CD8-positive, alpha-beta memory T cell (primary cell): ENCODE measurements at places on chromosomes 2 and 18.

DNA sequence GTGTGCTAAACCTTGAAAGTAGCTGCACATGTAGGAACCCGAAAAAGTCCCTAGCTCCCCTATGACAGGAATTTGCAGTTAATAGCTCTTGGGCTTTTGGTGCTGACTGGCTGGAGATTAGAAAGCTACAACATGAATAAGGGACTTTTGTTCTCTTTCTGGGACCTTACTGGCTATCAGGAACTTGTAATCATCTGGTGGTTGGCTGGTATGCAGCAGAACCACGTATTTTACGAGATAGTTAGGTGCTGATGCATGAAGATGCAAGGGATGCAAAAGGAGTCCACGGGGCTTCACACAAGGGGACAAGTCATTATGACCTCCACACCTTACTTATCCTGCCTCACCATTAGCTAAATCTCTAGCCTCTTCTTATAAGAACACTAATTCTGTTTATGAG, 190.2 kb upstream of the NRXN1 start:
- DNase-seq, result no peak

DNA sequence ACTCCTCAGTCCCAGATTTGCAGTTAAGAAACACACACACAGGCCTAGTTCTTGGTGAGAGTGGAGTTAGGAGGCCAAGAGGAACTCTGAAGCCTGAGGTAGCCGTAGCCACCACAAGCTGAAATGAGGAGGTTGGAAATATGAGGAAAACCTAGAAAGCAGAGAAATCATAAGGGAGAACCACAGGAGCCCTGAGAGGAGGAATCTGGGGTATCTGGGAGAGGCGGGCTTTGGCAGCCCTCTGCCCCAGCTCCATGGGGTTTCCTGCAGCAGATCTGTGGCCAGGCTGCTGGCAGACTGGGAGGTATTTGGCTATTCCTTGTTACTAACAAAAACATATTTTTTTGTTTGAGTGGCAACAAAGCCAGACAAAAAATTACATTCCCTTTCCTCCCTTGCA, 11.0 kb downstream of the SOX11 start:
- no peak for DNase-seq

- DNase-seq, result peak; percentile 7
Observed at GRCh38 chr18:25727281-25727985, 363.0 kb downstream of the SS18 start.

DNA sequence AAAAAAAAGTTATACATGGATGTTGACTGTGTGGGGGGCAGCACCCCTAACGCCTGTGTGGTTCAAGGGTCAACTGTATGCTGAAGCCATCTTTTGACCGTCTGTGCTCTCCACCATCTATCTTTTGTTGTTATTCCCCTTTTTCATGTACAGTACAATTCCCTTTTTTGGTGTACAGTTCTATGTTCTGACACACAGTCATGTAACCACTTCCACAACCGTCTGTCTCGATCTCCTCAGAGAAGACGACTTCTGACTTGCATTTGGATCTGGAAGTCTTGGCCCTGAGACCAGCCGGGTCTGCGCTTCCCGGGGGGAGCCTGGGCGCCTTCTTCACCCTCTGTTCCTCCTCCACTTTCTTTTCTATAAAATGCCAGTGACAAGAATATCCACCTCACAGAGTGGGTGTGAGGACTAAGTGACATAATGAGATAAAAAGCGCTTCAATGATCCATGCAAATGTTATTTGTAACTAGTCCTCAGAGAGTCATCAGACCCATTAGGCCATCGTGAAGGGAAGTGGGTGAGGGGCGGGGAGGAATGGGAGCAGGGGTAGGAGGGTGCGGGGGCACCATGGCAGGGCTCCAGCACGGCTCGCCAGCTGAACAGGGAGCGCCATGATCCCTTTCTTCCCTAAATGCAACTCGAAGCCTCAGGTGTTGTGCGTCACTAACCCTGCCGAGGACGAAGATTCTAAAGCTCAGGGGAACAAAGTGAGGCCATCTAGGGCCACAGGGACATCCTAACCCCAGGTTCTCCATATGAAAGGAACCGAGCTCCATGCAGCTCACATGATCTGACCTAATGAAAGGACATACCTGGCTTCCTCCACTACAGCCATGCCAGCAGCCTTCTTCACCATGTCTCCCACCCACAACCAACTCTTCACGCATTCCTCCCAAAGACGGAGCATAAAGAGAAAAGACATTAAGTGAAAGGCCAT, 16.6 kb downstream of the ADCY3 start:
- DNase-seq, result no peak

- DNase-seq, result no peak
Observed at GRCh38 chr18:75496151-75496550, 68.6 kb upstream of the SMIM21 start.

DNA sequence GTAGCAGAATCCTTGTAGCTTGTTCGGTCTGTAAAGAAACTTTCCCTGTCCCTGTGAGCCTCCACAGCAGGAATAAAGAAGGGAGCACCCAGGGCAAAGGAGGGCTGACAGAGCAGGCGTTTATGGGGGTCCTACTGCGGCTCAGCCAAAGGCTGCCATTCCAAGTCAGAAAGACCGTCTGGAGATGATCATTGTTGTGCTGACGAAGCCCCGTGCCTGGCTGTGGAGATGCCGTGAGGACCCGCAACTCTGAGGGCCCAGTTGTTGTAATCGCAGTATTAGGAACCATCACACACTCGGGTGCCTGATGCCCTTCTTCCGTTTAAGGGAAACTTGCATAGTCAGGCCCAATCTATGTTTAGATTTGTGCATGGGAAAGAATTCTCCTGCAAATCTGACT, 16.9 kb upstream of the VWA3B start:
- DNase-seq, result no peak

DNA sequence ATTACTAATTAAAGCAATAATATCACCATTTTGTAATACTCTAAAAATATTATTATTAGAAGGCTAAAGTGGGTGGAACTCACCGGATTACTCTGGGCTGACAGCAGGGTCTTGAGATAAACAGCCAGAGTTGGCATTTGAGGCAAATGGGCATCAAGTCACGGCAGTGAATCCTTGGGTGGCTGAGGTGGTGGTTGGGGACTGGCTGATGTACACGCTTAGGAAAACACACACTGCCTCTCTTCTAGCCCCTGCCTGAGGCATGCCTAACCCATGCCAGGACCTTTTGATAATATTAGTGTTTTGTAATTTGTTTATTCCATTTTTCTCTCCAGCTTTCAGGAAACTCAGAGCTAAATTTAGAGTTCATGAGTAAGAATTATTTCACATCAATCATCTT, 76.8 kb downstream of the ACKR3 start:
- no peak for DNase-seq

DNA sequence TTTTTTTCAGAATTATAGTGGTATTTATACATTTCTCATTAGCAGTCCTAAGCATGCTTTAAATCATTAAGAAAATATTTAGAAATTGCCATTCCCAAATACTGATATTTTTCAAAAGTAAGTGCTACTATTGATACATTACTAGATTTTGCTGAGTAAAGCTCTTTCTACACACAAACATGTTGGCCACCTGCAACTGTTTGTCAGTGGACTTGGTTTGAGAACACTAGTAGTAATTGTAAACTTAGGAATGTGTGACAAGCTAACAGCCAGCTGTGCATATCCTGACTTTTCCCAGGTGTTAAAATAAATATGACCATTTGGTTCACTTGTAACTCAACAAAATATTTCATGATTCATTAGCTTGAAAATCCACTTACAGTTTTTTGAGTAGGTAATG, 103.1 kb downstream of the MSTN start:
- DNase-seq, result no peak

- DNase-seq, result no peak
Observed at GRCh38 chr18:12119358-12119757, 25.7 kb downstream of the ANKRD62 start.

- DNase-seq, result no peak
Observed at GRCh38 chr2:213237787-213238186, 46.5 kb upstream of the SPAG16 start.

DNA sequence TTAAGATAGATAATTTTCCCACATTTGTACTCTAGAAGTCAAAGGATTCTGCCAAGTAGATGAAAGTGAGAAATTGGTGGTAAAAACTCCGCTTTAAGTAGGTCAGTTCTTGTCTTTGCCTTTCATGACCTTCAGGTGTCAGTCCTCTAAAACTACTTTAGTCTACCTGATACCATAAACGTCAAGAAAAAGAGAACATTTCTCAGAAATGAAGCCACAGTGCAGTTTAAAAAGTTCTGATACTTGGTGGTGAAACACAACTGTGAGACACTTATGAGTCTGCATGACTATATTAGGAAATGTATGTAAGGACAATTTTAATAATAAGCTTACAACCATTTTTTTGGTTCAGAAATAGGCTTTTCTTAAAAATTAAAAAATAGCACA, 583.3 kb downstream of the SATB2 start:
- no peak for DNase-seq

- DNase-seq, result no peak
Observed at GRCh38 chr2:102114851-102115497, 27.6 kb upstream of the IL1R1 start.

DNA sequence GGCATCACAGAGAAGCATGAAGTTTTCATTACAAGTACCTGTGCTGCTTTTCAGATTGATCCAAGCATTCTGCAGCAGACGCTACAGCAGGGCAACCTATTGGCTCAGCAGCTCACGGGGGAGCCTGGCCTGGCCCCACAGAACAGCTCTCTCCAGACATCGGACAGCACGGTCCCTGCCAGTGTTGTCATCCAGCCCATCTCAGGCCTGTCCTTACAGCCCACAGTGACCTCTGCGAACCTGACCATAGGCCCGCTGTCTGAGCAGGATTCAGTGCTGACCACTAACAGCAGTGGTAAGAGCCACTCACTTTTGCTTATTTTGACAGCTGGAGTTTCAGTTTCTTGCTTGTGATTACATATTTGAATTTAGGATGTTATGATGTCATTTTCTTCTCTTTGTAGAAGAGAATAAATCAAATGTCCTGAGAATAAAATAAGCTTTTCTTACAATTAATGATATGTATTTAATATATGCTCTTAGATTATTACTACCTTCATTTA, 104.9 kb downstream of the ZNF236 start:
- no peak for DNase-seq

GRCh38 chr18:3153107-3153704, 66.6 kb downstream of the MYOM1 start:
- DNase-seq, result no peak

- DNase-seq, result no peak
Observed at GRCh38 chr18:29418136-29418535, 1241.2 kb upstream of the CDH2 start.

- DNase-seq, result no peak
Observed at GRCh38 chr18:63315131-63315662, 4.4 kb downstream of the BCL2 start.

- DNase-seq, result no peak
Observed at GRCh38 chr2:98088261-98088660, 1.3 kb downstream of the VWA3B start.

GRCh38 chr18:49739275-49739674, 74.1 kb downstream of the ACAA2 start:
- no peak for DNase-seq

GRCh38 chr2:17858064-17858463, 20.4 kb upstream of the KCNS3 start:
- no peak for DNase-seq

DNA sequence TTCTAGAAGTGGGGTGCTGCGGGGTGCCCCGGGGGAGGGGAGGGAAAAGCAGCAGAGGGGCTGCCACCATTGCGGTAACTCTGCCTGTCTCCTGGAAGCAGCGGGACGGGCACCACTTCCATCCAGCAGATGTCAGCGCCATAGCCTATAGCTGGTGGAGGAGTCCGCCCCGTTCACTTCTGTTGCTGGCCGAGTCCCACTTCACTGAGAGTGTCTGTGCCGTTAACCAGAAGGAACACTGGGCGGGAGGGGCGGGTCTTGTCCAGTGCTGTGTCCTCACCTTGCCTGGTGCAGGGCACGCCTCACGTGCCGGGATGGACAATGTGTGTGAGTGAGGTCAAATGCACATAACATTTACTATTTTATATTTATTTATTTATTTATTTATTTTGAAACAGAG, 19.3 kb upstream of the ODC1 start:
- DNase-seq, result no peak

DNA sequence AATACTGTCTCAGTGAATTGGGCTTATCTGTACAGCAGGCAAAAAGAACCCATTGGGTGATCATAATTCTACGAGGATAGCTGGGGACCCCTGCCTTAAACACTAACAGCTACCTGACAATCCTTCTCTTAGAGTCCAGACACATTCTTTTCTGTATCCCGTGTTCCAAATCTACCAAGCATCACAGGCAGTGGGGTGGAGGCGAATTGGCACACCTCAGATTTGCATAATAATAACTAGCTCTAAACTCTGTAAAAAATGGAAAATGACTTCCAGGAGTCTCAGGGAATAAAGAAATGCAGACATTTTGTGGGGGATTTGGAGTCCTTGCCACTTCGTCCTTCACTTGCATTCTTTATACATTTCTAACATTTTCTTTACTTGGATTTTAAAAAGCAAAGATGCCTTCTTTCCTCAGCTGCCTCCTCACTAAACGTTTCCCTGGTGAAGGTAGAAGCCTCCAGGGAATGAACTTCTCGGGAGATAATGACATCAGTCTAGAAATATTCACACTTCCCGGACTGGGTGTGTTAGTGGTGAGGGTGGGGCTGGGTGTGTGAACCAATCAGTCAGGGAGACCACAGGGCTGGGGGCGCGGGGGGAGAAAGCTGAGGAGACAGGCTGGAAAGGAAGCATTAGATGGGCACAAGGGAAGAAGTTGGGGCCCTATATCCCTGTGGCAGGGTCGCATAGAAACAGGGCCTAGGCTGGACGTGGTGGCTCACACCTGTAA, 59.1 kb upstream of the BOD1L2 start:
- no peak for DNase-seq

DNA sequence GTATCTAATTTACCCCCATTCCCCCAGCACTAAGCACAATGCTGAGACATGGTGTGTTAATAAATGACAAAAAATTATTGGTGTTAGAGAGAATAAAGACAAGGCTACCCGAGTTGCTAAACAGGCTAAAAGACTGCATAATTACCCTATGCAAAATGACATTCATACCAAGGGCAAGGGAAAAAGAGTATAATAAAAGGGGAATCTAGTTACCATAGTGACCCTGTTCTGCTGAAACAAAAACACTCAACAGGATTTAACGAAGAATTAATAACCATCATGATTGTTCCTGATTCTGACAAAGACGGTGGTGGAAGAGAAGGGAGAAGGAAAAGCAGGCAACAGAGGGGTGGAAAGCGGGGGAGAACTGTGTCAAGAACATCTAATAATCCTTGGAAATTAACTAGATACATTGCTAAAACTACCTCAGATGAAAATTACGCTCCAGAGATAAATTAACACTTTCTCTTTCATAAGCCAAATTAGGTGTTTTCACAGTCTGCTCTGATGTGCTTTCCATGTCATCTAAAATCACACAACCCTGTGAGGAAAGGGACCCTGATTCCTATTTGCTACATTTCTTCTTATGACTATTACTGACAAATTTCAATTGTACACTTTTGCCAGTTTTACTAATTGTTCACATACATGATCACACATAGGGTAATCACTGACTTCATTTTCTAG, 25.5 kb downstream of the TTR start:
- DNase-seq, result no peak

GRCh38 chr2:231679908-231680284, 28.4 kb upstream of the PTMA start:
- no peak for DNase-seq

- no peak for DNase-seq
Observed at GRCh38 chr2:152874955-152875354, 156.5 kb downstream of the ARL6IP6 start.
